ENCODE measurements at places on chromosomes 3 and 15.

GRCh38 chr15:60421544-60421943 lies 23.8 kb upstream of the ANXA2 start:
- DNase-seq, result no peak

- no peak for DNase-seq
Measured at GRCh38 chr3:144053121-144053520, 81.5 kb downstream of the DIPK2A start.

- no peak for DNase-seq
Measured at GRCh38 chr3:190279690-190280089, 42.6 kb downstream of the CLDN1 start.

GRCh38 chr3:112761062-112761638 lies 85.5 kb downstream of the CD200R1L start:
- no peak for DNase-seq

DNA sequence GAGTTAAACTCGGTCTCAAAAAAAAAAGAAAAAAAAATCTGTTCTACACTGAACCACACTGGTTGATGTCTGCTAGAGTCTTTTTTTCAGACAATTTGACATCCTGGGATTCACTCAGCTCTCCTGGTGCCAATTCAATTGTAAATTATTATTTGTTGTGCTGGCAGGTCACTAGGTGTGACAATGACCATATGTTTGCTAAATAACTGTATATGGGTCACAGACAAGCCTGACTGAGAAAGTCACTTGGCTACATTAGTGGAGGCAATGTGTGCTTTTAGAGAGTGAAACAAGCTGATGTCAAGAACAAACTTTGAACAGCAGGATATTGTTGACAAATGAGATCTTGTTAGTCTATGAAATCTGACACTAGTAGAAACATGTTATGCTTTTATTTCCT lies 1379.1 kb downstream of the ZPLD1 start:
- DNase-seq, result no peak

DNA sequence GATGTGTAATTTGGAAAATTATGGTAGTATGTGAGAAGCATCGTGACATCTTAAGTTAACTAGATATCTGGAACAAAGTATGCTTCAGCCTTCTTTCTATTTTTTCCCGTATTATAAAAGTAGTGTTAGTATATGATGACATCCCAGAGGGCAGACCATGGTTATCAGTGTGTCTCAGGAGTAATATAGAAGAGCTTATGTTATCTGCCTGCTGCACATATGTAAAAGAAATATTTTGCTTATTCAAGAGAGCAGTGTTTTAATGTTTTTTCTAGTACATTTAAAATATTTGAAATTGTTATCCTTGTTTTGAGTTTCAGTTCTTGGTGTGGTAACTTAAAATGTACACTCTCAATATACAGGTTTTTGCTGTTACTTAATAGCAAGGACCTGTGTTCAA lies 24.1 kb downstream of the PLCL2 start:
- DNase-seq, result no peak

- DNase-seq, result no peak
Measured at GRCh38 chr15:31309893-31310606, 16.6 kb upstream of the KLF13 start.
